ENCODE measurements at places on chromosomes 7 and 10.

DNA sequence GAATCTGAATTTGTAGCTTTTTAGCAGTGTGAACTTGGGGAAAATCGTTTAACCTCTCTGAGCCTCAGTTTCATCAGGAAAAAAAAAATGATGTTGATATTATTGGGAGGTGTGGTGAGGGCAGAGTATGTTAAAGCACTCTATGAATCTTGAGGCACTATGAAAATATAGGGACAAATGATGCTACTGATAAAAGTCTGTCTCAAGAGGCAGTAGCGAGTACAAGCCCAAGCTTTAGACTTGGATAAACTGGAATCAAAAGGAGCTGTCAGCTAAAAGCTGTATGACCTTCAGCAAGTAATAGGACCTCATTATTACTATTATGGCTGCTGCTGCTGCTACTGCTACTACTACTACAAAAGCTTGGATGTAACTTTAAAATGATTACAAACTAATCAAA is 8.4 kb downstream of the ZNF277 start:
- peaks cover 7% of the 10 kb centered on the region for H3K4me1 ChIP-seq
- no peak overlapping the region for H3K4me3 ChIP-seq
- no peaks in the 10 kb centered on the region for H3K27me3 ChIP-seq
- no peak for DNase-seq
- no peak overlapping the region for H3K27ac ChIP-seq

DNA sequence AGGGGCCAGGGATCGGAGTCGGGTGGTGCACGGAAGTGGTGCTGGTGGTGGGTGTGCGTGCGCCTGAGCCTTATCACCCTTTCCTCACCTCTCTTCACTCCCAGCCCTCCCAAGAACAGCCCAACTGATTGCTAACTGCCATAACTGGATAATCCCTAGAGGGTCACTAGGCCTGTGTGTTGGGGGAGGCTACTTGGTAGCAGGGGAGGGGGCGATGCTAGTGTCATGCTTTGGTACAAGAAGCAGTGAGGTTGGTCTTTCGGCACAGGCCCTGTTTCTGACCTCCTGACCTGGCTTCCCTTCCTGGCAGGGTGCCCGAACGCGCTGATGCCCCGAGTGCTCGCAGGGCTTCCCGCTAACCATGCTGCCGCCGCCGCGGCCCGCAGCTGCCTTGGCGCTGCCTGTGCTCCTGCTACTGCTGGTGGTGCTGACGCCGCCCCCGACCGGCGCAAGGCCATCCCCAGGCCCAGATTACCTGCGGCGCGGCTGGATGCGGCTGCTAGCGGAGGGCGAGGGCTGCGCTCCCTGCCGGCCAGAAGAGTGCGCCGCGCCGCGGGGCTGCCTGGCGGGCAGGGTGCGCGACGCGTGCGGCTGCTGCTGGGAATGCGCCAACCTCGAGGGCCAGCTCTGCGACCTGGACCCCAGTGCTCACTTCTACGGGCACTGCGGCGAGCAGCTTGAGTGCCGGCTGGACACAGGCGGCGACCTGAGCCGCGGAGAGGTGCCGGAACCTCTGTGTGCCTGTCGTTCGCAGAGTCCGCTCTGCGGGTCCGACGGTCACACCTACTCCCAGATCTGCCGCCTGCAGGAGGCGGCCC is 652 bp downstream of the KAZALD1 start:
- peak; percentile 75 for DNase-seq
- H3K27ac ChIP-seq: no peak overlapping the region
- H3K36me3 ChIP-seq: no peaks in the 10 kb centered on the region
- H3K4me1 ChIP-seq: peaks cover 50% of the 10 kb centered on the region
- H3K4me3 ChIP-seq: peak overlapping the region; percentile 40
- no peaks in the 10 kb centered on the region for H3K27me3 ChIP-seq

- no peak overlapping the region for H3K4me3 ChIP-seq
- H3K4me1 ChIP-seq: no peaks in the 10 kb centered on the region
- H3K36me3 ChIP-seq: no peaks in the 10 kb centered on the region
- DNase-seq: no peak
- H3K27me3 ChIP-seq: no peaks in the 10 kb centered on the region
Observed at GRCh38 chr7:431658-432111, 88.0 kb downstream of the PDGFA start.

GRCh38 chr10:19983880-19984565 is 167.8 kb downstream of the PLXDC2 start:
- H3K36me3 ChIP-seq: no peaks in the 10 kb centered on the region
- H3K4me3 ChIP-seq: no peak overlapping the region
- no peak for DNase-seq
- no peak overlapping the region for H3K27ac ChIP-seq
- H3K4me1 ChIP-seq: no peaks in the 10 kb centered on the region

- H3K4me1 ChIP-seq: no peaks in the 10 kb centered on the region
- no peak for DNase-seq
- no peak overlapping the region for H3K4me3 ChIP-seq
- no peaks in the 10 kb centered on the region for H3K27me3 ChIP-seq
- no peaks in the 10 kb centered on the region for H3K36me3 ChIP-seq
- no peak overlapping the region for H3K27ac ChIP-seq
Observed at GRCh38 chr7:78443811-78444210, 645.2 kb downstream of the PHTF2 start.

DNA sequence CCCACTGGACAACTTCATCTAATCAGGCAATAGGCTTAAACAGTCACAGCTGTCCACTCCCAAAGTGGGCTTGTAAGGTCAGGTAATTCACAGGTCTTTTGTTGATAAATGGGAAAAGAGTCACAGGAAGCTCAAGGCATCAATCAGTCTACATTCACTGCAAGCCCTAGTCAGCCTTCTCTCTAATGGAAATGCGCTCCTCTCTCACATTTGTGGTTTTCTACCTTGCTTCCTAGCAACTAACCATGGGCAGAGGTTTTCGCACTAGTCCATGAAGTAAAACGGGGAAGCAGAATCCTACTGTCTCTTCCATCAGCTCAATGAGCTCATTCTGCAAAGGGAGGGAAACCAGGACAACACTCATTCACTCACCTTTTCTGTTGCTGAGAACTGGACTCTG is 53.5 kb upstream of the APBB1IP start:
- H3K27me3 ChIP-seq: no peaks in the 10 kb centered on the region
- H3K4me1 ChIP-seq: no peaks in the 10 kb centered on the region
- no peaks in the 10 kb centered on the region for H3K36me3 ChIP-seq
- no peak overlapping the region for H3K4me3 ChIP-seq

DNA sequence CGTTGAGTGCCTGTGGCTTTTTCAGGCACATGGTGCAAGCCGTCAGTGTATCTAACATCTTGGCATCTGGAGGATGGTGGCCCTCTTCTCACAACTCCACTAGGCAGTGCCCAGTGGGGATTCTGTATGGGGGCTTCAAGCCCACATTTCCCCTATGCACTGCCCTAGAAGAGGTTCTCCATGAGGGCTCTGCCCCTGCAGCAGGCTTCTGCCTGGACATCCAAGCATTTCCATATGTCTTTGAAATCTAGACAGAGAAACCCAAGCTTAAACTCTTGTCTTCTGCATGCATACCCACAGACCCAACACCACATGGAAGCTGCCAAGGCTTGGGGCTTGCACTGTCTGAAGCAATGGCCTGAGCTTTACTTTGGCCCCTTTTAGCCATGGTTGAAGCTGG is 146.4 kb downstream of the ARL4A start:
- H3K4me1 ChIP-seq: no peaks in the 10 kb centered on the region
- no peak overlapping the region for H3K4me3 ChIP-seq
- H3K27ac ChIP-seq: no peak overlapping the region
- H3K36me3 ChIP-seq: no peaks in the 10 kb centered on the region
- DNase-seq: no peak
- H3K27me3 ChIP-seq: no peaks in the 10 kb centered on the region

GRCh38 chr10:122186816-122187810 is 84.0 kb upstream of the BTBD16 start:
- no peaks in the 10 kb centered on the region for H3K27me3 ChIP-seq
- no peak overlapping the region for H3K4me3 ChIP-seq
- H3K4me1 ChIP-seq: no peaks in the 10 kb centered on the region
- DNase-seq: no peak
- H3K27ac ChIP-seq: no peak overlapping the region

Data from liver (tissue), 10 donors.